Activated CD4-positive, CD25-positive, alpha-beta regulatory T cell treated with anti-CD3 and anti-CD28 coated beads, Interleukin-2, amount 50 U/mL, for 24 hours (primary cell): ENCODE measurements at places on chromosomes 7 and 10.

- no peak for ATAC-seq
Measured at GRCh38 chr10:48579251-48579960, 25.5 kb downstream of the ARHGAP22 start.

GRCh38 chr7:1192171-1192676 is 32.2 kb upstream of the ZFAND2A start:
- peak; percentile 51 for ATAC-seq

- ATAC-seq, result no peak
Measured at GRCh38 chr7:5872326-5872725, 8.3 kb upstream of the OCM start.

DNA sequence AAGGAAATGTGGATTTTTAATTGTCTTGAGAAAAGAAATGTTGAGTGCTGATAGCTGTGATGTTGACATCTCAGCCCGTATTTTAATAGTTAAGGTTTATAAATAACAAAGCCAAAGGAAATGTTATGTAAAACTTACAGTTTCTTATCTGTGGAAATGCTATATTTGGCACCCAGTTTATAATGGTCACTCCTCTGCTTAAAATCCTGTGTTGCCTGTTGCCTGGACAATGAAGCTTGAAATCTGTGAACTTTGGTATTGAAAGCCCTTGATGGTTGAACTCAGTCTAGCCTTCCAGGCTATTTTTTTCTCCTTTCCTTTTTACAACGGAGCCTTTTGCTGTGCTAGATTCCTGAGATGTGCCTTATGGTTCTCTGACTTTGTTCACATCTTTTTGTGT is 46.5 kb downstream of the MCU start:
- no peak for ATAC-seq

- ATAC-seq, result no peak
Measured at GRCh38 chr7:155604504-155604997, 39.9 kb upstream of the RBM33 start.

DNA sequence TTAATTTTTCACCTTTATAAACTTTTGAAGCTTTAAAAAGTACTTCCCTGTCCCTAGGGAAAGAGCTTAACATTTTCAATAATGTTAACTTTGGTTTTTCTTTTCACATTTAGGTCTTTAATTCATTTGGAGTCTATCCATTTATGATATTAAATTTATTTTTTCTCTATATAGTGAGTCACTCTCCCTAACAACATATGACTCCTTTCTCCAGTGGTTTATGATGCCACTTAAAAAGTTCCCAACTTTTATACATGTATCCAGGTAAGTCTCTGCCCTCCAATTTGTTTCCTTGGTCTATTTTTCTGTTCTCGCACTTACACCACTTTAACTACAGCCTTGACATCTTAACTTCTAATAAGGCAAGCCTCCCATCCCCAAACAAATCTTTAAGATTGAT is 3.5 kb downstream of the CACUL1 start:
- no peak for ATAC-seq

DNA sequence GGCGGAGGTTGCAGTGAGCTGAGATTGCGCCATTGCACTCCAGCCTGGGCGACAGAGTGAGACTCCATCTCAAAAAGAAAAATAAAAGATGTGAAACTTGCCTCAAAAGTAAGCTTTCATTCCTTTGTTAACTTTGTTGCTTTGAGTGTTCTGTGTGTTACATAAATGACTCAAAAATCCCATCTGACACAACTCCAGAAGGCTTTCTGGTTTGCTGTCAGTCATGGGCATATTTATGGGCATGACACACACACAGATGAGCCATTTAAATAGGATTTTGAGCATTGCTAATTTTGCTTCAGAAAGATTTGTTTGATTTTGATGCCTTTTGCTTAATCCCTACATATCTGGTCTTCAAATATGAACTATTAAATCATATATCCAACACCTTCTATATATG is 82.6 kb downstream of the CACNB2 start:
- ATAC-seq, result no peak

- no peak for ATAC-seq
Measured at GRCh38 chr10:123906884-123907652, 15.5 kb upstream of the CPXM2 start.

DNA sequence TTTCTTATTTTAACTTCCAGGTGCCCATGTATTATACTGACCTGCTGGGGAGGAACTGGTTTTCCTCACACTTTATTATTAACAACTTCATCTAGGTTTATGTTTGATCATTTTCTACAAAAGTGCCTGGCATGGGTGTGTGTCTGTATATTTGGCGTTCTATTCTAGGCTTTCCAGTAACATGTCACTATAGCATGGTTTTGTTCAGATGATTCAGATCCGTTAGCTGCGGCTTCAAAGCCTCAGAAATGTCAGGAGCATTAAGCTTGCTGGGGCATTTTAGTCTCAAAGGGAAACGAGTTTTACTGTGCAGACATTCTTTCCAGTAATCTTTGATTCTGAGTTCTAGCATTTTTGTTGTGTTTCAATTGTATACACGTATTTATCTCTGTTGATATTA is 2.3 kb downstream of the INPP5A start:
- no peak for ATAC-seq

DNA sequence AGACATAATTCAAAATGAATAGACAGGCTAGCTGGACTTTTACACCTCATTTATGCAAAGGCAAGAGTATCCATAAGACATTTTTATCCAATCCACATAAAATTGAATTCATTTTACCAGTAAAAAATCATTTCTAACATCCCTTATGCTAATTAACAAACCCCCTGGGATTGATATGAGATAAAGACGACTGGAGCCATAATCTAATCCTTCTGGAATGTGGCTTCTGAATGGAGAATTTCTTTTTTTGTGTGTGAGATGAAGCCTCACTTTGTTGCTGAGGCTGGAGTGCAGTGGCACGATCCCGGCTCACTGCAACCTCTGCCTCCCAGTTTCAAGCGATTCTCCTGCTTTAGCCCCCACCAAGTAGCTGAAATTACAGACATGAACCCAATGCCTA is 90.4 kb downstream of the AKR1D1 start:
- ATAC-seq, result no peak

DNA sequence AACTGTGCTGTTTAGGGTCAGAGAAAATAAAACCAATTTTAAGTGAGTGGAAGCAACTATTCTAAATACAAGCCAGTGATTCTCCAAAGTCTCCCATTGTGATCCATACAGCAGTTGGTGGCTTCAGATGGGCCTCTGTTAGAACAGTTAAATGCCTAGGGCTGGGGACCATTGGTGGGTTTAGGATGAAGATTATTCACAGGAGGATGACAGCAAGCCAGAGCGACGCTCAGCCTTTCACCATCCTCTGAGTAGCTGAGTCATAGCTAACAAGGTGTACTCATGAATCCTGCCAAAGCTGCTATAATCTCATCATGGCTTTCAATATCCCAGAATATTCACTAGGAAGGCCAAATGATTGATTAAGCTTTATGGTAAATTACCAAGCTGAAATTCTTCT is 39.6 kb downstream of the STARD3NL start:
- ATAC-seq, result no peak

GRCh38 chr7:115477193-115477651 is 553.3 kb downstream of the TFEC start:
- ATAC-seq, result no peak
